Ureter (tissue), 1 donor: ENCODE measurements at places on chromosomes 16 and 17. TPM values are rescaled to one million over a fixed set of nuclear protein-coding genes. Genes with fewer than 3 reads are reported as not detected.

Gene TMEM100
- total RNA-seq: 8.4 TPM

Gene LRRC46
- 0.31 TPM for total RNA-seq

DNA sequence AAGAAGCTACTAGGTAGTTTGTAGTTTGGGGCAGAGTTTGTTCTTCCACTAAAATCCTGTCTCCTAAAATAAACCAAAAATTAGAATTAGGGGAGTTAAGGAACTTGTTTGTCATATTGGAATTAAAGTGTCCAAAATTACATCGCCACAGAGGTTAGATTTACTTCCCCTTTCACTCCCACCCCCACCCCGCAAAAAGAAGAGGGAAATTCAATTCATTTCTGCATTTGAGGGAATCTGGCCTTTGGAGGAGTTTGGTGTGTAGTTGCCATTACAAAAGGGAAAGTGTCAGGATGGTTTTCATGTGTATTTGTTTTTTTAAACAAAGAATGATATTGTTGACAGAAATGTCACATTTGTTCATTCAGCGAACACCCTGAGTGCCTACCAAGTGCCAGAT, 5.8 kb downstream of the TMEM97 start:
- DNase-seq: peak; percentile 7

GRCh38 chr17:63819585-63820537, 7.4 kb upstream of the PSMC5 start:
- no peak for DNase-seq

DNA sequence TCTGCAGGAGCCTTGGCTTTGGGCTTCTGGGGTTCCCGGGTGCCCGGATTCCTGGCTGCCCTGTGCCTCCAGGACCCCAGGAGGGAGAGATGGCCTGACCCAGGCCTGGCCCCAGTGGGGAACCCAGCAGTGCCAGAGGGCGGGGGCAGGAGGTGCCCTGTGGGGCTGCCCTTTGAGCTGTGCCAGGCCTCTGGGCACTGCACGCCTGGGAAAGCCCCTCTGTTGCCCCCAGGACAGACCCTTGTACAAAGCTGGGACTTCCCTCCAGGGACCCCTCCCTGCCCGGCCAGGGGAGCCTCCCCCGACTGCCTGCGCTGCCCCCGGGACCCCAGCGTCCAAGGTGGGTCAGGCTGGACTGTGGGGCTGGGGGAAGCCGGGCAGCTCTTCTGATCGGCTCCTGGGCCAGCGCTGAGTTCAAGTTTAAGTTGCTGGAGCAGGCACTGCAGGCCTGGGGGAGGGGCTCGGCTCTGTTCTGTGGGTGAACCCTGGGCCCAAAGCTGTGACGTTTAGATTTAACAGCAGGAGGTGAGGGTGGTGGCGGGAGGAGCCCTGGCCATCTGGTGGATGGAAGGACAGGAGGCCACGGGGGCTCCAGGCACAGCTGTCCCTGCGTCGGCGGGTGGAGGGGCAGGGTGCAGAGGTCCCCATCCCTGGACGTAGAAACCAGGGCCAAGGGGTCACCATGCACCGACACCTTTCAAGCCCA, 27.6 kb upstream of the C1QTNF8 start:
- no peak for DNase-seq

- no peak for DNase-seq
Measured at GRCh38 chr17:62062302-62062701, 2.8 kb downstream of the MED13 start.

DNA sequence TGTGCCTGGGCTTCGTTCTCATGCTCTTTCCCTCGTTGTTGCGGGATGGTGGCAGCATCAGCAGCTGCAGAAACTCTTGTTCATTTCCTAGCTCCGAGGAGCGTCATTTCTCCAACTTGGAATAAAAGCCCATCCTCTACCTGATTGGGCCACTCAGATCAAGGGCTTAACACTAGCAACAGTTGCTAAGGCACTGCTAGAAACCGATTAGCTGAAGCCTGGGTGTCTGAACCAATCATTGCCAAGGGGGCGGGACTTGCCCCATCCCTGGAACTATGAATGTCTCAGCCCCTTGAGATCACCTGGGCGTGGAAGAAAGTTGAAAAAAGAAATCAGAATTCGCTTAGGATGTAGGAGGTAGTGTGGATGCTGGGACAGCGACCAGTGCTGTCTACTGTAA, 145.3 kb downstream of the FOXL1 start:
- no peak for DNase-seq

DNA sequence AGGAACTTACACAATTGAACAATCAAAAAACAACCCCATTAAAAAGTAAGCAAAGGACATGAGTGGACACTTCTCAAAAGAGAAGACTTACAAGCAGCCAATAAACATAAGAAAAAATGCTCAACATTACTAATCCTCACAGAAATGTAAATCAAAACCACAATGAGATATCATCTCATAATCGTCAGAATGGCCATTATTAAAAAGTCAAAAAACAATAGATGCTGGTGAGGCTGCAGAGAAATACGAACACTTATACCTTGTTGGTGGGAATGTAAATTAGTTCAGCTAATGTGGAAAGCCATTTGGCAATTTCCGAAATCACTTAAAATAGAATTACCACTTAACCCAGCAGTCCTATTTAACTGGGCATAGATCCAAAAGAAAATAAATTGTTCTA, 301.9 kb upstream of the KCNJ16 start:
- DNase-seq: no peak
